ENCODE measurements at places on chromosomes 2 and 18. TPM values are rescaled to one million over a fixed set of nuclear protein-coding genes. Genes with fewer than 3 reads are reported as not detected.

- no peak for DNase-seq
These were observed 9.4 kb downstream of the GALNT1 start for GRCh38 chr18:35590935-35591334.

- DNase-seq = no peak
These were observed 53.6 kb downstream of the DPYSL5 start for GRCh38 chr2:26901326-26902183.

- no peak for DNase-seq
These were observed 190.1 kb downstream of the HAUS1 start for GRCh38 chr18:46294318-46294717.

DNA sequence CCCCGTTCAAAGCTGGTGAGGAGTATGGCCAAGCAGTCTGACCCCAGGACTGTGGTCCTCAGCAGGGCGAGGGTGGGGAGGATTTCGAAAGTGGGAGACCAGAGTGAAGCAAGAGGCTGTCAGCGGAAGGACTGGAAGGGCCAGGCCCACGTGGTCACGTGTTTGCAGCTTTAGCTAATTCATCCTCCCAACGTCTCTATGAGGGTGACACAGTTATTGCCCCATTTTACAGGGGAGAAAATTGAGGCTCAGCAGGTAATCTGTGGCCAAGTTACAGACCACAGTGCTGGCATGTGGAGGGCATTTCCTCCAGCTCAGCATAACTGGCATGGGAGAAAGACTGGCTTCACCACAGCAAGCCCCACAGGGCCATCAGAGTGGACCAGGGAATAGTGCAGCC, 45.4 kb upstream of the LTBP1 start:
- DNase-seq = no peak

- no peak for DNase-seq
These were observed 1642.6 kb upstream of the NXPH2 start for GRCh38 chr2:140422759-140423158.

DNA sequence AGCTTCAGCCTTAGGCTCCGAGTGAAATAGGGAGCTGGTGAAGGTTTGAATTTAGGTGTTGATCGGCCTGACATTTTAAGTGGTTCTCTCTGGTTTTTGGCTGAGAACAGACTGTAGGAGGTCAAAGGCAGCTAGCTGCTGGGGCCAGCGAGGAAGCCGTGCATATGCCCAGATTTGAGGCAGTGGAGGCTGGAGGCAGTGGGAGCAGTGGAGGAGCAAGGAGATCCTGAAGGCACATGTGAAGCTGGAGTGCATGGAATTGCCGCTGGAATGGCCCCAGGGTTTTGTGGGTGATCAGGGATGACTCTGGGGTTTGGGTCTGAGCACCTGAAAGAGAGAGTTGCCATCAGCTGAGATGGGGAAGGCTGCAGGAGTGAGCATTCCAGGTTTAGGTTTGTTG, 25.1 kb downstream of the STEAP3 start:
- no peak for DNase-seq

- peak; percentile 41 for DNase-seq
These were observed 8.7 kb downstream of the CROCC2 start for GRCh38 chr2:240914645-240915525.

GRCh38 chr2:37287966-37288365, 36.7 kb downstream of the PRKD3 start:
- no peak for DNase-seq

DNA sequence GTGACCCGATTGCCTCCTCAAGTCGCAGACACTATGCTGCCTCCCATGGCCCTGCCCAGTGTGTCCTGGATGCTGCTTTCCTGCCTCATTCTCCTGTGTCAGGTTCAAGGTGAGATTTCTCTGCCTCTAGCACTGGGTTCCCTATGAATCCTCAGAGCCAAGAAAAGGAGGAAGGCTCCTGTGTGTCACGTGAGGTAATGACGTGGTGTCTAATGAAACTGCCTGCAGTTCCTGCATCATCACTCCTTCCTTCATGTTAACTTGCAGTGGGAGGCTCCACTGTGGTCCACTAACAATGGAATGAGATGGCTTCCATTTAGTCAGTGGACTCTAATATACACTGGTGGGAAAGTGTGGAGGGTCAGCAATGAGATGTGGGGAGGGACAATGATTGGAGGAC, 559 bp downstream of the REG3G start:
- DNase-seq = no peak

GRCh38 chr2:102509749-102510148, 36.7 kb downstream of the SLC9A4 start:
- DNase-seq = no peak

The PPM1B gene
- 51.7 TPM for total RNA-seq

The PROKR1 gene
- total RNA-seq = not detected

- DNase-seq = no peak
These were observed 261.3 kb upstream of the MEIS1 start for GRCh38 chr2:66173645-66174044.
